ENCODE measurements at places on chromosomes 1 and 21. TPM values are rescaled to one million over a fixed set of nuclear protein-coding genes. Genes with fewer than 3 reads are reported as not detected.

DNA sequence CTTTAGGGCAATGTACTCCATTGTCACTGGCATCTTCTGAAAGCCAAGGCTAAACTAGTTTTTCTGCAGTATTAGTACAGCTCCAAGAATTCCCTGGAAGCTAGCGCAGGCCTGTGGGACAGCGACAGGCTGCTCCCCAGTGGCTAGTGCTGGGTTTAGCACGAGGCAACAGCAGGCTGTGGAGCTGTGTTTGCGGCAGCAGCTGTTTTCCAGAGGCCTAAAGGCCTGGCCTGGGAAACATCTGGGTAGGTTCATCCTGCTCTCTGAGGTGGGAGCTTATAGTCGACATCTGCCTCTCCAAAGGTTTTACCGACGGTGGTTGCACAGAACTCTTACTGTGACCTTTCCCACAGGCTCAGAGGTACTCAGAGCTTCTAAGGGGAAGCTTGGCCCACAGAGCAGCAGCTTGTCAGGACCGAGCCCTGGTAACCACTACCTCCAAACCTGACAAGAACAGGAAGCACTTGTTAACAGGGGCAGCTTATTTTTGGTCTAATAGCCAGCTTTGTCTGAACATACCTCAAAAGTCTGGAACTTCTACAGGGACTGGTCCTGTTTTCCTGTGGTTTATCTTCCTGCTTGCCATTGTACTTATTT, 17.2 kb downstream of the CC2D1B start:
- DNase-seq, result no peak

- DNase-seq, result no peak
These were observed 128.2 kb downstream of the PEX14 start for GRCh38 chr1:10602936-10603335.

GRCh38 chr1:84264961-84265360, 36.5 kb upstream of the SAMD13 start:
- no peak for DNase-seq

DNA sequence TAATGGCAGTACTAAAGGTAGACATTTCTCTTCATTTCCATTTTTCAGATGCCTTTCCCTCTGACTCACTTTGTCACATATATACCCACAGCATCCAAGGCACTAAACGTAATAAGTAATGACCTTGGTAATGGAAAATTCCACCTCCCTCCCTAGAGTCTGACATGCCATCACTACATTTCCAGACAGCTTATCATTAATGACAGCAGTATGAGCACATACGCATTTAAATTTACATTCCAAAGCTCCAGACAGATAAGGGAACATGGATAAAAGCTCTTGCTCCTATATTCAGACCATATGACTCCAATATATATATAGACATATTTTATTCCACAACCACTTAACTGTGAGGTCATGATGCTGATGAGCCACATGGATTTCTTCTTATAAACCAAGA, 191.7 kb upstream of the GORAB start:
- no peak for DNase-seq

DNA sequence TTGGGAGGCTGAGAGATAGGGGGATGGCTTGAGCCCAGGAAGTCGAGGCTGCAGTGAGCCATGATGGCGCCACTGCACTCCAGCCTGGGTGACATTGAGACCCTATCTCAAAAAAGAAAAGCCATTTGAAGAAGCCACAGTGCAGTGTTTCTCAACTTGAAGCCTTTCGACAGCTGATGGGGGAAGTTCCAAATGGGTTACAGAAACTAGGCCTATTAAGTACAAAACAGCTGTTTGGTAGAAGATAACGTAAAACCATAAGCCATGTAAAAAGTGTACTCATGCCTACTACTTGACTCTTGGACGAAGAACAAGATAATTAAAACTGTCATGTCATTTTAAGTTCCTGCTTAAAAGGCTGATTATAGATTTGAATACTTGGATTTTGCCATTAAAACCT, 16.6 kb downstream of the COPA start:
- no peak for DNase-seq

DNA sequence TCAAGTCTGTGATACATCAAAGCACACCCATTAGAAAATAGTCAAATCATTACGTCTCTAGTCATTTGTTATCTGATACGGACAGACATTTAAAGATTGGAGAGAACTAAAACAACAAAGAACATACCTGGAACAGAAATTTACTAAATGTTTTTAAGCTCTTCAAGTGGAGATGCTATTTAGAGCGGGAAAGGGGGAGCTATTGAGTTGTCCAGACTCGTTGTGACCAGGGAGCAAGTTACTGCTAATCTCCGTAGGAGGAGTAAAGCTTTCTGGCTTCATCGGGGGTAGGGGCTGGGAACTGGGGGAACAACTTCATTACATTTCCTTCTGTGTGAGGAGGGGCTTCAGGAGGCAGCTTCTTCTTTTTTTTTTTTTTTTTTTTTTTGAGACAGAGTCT, 129.7 kb downstream of the RNF220 start:
- no peak for DNase-seq

GRCh38 chr1:45568421-45568820, 15.4 kb upstream of the NASP start:
- DNase-seq, result no peak

Gene CHIA
- total RNA-seq, result not detected

Gene LCK
- 1.5 TPM for total RNA-seq

Gene ETV3
- total RNA-seq, result 30.1 TPM

Gene ACKR1
- 190 TPM for total RNA-seq
